T-cell (primary cell): ENCODE measurements at places on chromosomes 7 and 10. TPM values are rescaled to one million over a fixed set of nuclear protein-coding genes. Genes with fewer than 3 reads are reported as not detected.

The PTPN20 gene
- 0.48 TPM for total RNA-seq

The ACTL6B gene
- total RNA-seq: not detected

The CFAP43 gene
- total RNA-seq: not detected

The GFRA1 gene
- total RNA-seq: 0.03 TPM

The GIMAP7 gene
- total RNA-seq: 392 TPM

The SOSTDC1 gene
- not detected for total RNA-seq

DNA sequence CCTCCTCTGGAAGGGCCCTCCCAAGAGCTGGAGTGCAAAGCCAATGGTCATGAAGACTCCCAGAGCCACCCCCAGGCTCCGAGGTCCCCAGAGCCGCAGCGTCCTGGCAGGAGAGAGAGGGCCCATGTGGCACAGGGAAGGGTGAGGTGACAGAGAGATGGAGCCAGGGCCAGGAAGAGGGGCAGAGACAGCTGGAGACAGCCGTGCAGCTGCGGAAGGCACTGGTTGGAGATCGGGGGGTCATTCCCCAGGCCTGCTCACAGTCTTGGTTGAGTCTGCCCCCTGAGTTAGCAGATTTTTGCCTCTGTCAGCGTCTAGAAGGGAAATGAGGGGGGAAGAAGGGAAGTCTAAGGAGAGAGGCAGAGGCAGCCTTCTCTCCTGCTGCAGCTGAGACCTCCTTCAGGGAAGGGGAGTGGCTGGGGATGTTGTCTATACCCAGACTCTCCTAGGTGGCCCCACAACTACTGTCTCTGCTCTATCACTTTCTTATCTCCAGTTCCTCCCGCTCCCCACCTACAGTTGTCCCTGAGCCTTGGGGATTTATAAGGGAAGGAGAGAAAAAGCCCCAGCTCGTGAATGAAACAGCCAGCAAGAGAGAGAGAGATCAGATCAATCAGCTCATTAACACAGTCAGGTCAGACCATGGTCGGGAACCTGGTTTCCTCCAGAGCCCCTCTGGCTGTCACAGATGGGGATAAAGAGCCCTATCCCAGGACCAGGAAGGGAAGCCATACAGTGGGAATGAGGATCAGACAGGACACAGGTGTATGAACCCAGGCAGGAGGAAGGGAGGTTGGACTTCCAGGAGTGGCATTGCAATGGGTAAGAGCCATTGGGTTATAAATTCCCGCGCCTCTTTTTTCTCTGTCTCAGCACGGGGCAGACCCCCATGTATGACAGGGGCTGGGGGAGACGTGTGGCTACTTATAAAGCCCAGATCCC is 1.2 kb downstream of the GAL3ST4 start:
- H3K27ac ChIP-seq: peak overlapping the region; percentile 65
- DNase-seq: no peak
- H3K4me3 ChIP-seq: peak overlapping the region; percentile 49

GRCh38 chr10:119206603-119207365 is 587 bp upstream of the GRK5 start:
- peak overlapping the region; percentile 74 for H3K27ac ChIP-seq
- peaks cover 35% of the 10 kb centered on the region for H3K4me1 ChIP-seq
- H3K36me3 ChIP-seq: no peaks in the 10 kb centered on the region
- H3K4me3 ChIP-seq: peak overlapping the region; percentile 46

- H3K27ac ChIP-seq: no peak overlapping the region
- H3K4me3 ChIP-seq: no peak overlapping the region
- H3K4me1 ChIP-seq: peaks cover 2% of the 10 kb centered on the region
- no peaks in the 10 kb centered on the region for H3K36me3 ChIP-seq
Observed at GRCh38 chr10:117135480-117136140, 2.5 kb downstream of the VAX1 start.

GRCh38 chr10:5666841-5667630 is 641 bp upstream of the ASB13 start:
- peaks cover 9% of the 10 kb centered on the region for H3K4me1 ChIP-seq
- H3K4me3 ChIP-seq: peak overlapping the region; percentile 62
- no peak for DNase-seq
- H3K36me3 ChIP-seq: no peaks in the 10 kb centered on the region
- H3K27ac ChIP-seq: no peak overlapping the region
- H3K27me3 ChIP-seq: no peaks in the 10 kb centered on the region

- H3K36me3 ChIP-seq: peaks cover 56% of the 10 kb centered on the region
- no peak overlapping the region for H3K4me3 ChIP-seq
- H3K27ac ChIP-seq: no peak overlapping the region
- no peak for DNase-seq
- no peaks in the 10 kb centered on the region for H3K4me1 ChIP-seq
- no peaks in the 10 kb centered on the region for H3K27me3 ChIP-seq
Observed at GRCh38 chr10:79295563-79295962, 51.7 kb upstream of the PPIF start.

DNA sequence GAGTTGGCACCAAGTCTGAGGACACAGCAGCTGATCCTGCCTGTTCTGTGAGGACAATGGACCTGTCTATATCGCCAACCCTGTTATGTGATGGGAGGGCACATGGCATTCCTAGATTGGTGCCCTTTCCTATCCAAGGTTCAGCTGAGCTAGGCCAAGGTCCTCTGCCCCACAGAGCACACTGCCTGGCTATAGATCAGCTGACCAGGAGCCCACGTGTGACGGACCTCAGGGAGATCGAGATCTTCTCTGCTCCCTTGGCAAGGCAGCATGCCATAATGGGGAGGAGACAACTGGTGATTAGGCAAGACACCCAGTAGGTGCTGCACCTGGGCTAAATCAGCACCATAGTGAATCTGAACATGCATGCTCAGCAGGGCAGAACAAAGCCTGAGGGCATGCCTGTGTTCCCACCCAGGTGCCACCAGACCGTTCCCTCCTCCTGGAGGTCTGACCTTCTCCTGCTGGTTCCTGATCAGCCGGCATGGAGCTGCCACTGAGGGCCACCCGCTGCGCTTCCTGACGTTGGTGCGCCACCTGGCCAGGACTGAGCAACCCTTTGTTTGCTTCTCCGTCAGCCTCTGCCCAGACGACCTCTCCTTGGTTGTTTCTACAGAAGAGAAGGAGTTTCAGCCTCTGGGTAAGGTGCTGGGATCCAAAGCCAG is 93.7 kb downstream of the WDFY4 start:
- no peak overlapping the region for H3K4me3 ChIP-seq
- H3K36me3 ChIP-seq: no peaks in the 10 kb centered on the region
- peaks cover 12% of the 10 kb centered on the region for H3K27me3 ChIP-seq
- H3K27ac ChIP-seq: no peak overlapping the region
- H3K4me1 ChIP-seq: no peaks in the 10 kb centered on the region
- DNase-seq: no peak

DNA sequence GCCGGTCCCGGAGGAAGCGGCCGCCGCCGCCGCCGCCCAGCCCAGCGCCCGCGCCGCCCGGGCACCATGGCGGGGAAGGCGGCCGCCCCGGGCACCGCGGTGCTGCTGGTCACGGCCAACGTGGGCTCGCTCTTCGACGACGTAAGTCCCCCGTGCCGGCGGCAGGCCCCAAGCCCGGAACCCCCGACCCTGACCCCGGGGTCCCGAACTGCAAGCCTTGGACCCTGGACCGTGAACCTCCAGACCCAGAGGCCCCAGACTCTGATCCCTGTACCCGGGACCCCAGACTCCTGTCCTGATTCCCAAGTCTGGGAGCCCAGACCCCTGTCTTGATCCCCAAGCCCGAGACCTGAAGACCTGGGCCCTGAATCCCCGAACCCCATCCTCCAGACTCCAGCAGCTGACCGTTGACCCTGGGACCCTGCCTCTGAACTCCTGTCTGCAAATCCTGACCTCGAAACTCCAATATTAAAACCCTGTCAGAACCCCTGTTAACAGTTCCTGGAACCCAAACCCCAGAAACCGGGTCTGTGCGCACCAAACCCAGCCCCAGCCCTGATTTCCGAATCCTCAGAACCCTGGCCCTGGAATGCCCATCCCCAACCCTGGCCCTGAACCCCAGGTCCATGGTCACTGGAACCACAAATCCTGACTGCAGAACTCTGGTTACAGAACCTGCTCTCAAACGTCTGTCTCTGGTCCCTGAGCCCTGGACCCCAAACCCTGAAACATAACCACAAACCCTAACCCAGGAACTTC is 623 bp downstream of the INPP5A start:
- H3K4me3 ChIP-seq: peak overlapping the region; percentile 72
- no peaks in the 10 kb centered on the region for H3K36me3 ChIP-seq
- H3K4me1 ChIP-seq: peaks cover 41% of the 10 kb centered on the region

DNA sequence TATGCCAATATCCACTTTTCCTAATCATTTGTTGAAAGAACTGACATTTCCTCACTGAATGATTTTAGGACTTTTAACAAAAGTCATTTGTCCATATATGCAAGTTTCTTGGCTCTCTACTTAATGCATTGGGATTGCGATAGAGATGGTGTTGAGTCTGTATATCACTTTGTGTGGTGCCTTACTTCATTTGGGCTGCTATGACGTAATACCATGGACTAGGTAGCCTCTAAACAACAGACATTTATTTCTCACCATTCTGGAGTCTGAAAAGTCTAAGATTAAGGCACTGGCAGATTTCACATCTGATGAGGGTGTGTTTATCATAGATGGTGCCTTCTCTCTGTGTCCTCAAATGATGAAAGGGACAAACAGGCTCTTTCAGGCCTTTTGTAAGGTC is 342.6 kb downstream of the DPP6 start:
- H3K36me3 ChIP-seq: no peaks in the 10 kb centered on the region
- no peaks in the 10 kb centered on the region for H3K27me3 ChIP-seq
- DNase-seq: no peak
- H3K4me3 ChIP-seq: no peak overlapping the region
- H3K27ac ChIP-seq: no peak overlapping the region

DNA sequence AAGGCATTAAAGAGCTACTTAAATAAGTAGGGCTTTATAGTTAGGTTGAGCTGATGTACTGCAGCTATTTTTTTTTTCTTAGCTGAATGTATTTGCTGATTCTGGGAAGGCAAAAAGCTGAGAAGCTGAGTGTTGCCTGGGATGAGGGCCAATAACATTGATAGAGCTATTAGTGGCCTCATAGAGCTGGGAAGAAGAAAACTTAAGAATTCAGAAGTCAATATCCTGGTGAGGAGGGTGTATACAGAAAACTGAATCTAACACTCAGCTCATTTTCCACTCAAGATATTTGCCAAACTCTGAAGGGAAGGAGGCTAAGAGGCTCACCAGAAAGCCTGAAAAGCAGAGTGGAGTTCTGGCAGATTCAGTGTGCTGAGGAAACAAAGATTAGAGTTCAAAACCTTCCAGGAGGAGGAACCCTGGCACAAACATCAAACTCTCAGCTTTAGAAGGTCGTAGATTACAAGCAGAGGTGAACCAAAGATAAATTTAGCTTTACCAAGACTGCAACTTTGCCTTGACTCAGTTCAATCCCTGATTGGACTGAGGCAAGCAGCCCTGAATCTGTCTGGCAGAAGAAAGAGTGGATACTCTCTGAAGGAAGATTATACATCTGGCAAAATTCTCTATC is 11.3 kb downstream of the PPP1R3C start:
- H3K4me1 ChIP-seq: no peaks in the 10 kb centered on the region
- H3K27ac ChIP-seq: no peak overlapping the region
- DNase-seq: no peak
- H3K36me3 ChIP-seq: no peaks in the 10 kb centered on the region

- H3K36me3 ChIP-seq: no peaks in the 10 kb centered on the region
- H3K4me3 ChIP-seq: no peak overlapping the region
- no peak for DNase-seq
- H3K27ac ChIP-seq: no peak overlapping the region
Observed at GRCh38 chr10:124262234-124262865, 156.4 kb downstream of the OAT start.

GRCh38 chr7:2555121-2556052 is at the start of gene BRAT1:
BRAT1 (minus strand) TSS chr7:2555524; CDS start chr7:2554431, 1,093 bp downstream.
- H3K27me3 ChIP-seq: no peaks in the 10 kb centered on the region
- H3K4me3 ChIP-seq: peak within 1 kb of the TSS; percentile 83
- DNase-seq: peak; percentile 89
- peak within 1 kb of the TSS; percentile 97 for H3K27ac ChIP-seq

GRCh38 chr10:9294132-9294663 is 1239.7 kb downstream of the GATA3 start:
- H3K27me3 ChIP-seq: no peaks in the 10 kb centered on the region
- H3K36me3 ChIP-seq: no peaks in the 10 kb centered on the region
- DNase-seq: no peak
- H3K27ac ChIP-seq: no peak overlapping the region
- H3K4me1 ChIP-seq: peaks cover 2% of the 10 kb centered on the region
